ENCODE measurements at places on chromosomes 16 and 17.
A peak's percentile ranks its signal among the peaks of the same experiment; 100 is the strongest.

DNA sequence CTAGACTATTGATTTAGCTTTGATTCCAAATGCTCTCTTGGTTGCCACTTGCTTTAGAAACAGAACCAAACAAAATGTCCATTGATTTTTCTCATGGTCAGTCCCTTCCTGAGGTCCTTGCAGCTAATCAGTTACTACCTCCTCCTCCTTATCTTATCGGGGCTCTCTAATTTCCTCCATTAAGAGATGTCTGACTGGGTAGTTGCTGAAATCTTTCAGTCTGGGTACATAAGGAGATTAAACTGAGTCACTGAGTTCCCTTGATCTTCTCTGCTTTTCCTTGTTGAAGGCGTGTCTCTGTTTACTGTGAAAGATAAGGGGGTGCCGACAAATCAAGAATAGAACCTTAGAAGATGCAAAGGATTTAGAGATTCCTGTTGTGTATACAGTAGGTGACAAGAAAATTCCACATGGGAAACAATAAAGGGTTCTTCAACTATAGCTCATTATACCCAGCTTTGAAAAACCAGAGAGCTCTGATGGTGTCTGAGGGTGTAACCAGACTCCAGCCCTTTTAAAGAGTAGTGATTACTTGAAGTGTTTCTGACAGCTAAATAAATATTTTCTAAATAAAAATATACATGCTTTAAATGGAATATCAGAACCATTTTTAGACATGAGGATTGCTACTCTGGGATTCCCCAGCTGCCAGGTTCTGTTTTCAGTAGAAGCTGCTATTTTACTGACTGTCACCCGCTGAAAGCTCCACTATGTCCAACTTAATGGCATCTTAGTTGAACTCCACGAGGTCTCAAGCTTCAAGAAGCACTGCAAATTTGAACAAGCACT lies 791.3 kb upstream of the SOX9 start:
- no peak for DNase-seq

GRCh38 chr17:29331708-29332085 lies 37.7 kb upstream of the NUFIP2 start:
- DNase-seq, result no peak

DNA sequence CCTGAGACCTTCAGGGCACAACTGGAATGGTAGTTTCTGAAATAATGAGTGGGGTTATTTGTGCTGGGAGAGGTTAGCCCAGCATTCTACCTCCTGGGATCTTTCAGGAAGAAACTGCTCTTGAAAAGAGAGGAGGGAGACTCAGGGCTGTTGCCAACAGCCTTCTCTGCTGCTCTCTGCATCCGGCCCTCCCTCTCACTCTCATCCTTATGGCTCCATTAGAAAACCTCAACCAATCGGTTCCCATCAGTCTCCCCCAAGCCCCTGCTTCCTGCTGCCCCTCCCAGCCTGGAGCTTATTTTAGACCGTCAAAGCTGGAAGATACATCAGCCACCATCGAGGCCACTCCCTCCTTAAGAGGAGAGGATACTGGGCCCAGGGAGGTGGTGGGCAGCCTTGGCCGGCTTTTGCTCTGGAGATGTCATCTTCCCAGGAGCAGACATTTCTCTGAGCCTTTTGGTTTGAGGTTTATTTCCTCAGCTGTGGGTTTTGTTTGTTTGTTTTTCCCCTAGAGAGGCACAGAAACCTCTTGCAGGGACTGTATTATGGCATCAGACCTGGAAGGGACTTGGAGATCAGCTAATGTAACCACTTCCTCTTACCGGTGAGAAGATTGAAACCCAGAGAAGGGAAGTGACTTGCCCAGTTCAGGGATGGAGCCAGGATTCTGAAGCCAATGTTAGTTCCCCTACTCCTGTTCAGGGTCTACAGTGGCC lies 2.7 kb downstream of the MPRIP start:
- DNase-seq, result peak; percentile 65

DNA sequence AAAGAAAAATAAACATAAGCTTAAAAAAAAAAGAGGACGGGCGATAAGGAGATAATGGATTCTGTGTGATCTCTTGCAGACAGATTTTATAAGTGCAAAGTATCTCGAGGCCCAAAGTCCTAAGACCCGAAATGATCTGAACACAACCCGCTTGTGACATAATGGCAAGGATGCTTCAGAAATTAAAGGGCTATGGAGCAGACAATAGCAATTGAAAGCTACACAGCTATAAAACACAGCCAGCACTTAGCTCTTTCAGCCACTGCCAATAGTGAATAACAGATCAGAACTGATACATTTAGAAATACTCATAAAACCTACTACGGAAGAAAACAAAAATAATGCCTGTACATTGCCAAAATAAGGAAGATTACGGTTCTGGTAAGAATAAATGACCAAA lies 117.5 kb downstream of the ZFHX3 start:
- DNase-seq, result no peak

DNA sequence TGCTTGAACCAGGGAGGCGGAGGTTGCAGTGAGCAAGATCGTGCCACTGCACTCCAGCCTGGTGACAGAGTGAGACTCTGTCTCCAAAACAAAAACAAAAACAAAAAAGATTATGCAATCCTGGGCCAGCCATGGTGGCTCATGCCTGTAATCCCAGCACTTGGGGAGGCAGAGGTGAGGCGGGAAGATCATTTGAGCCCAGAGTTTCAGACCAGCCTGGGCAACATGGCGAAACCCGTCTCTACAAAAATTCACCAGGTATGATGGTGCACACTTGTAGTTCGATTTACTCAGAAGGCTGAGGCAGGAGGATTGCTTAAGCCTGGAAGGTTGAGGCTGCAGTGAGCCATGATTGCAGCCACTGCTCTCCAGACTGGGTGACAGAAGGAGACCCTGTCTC lies 109.6 kb downstream of the PPM1E start:
- DNase-seq, result no peak

GRCh38 chr16:9195287-9195686 lies 103.8 kb downstream of the HAPSTR1 start:
- no peak for DNase-seq
